ENCODE measurements at places on chromosomes 1 and 21.

GRCh38 chr1:86567878-86568277 lies 21.0 kb downstream of the CLCA4 start:
- no peak for DNase-seq

DNA sequence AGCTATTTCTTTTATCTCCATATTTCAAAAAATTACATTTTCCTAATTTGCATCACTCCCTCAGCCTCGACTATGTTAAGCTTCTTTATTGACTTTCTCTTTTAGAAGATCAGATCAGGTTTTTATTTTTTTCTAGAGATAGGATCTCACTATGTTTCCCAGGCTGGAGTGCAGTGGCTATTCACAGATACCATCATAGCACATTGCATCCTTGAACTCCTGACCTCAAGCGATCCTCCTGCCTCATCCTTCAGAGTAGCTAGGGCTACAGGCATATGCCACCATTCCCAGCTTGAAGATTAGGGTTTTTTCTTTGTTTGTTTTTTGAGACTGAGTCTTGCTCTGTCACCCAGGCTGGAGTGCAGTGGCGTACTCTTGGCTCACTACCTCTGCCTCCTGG lies 20.1 kb downstream of the UCK2 start:
- DNase-seq: no peak

GRCh38 chr21:27804515-27804914 lies 837.6 kb upstream of the ADAMTS5 start:
- no peak for DNase-seq

- DNase-seq: no peak
Observed at GRCh38 chr21:39082656-39083376, 100.4 kb downstream of the PSMG1 start.

- peak; percentile 59 for DNase-seq
Observed at GRCh38 chr1:55217226-55217986, 2.2 kb upstream of the USP24 start.
